ENCODE measurements at places on chromosomes 16 and 17.

- DNase-seq = no peak
Observed at GRCh38 chr16:87527055-87527724, 34.4 kb upstream of the ZCCHC14 start.

- peak; percentile 92 for DNase-seq
Observed at GRCh38 chr17:76370261-76370993, 14.0 kb upstream of the SPHK1 start.

GRCh38 chr17:59355030-59355701 lies 23.7 kb downstream of the YPEL2 start:
- no peak for DNase-seq

DNA sequence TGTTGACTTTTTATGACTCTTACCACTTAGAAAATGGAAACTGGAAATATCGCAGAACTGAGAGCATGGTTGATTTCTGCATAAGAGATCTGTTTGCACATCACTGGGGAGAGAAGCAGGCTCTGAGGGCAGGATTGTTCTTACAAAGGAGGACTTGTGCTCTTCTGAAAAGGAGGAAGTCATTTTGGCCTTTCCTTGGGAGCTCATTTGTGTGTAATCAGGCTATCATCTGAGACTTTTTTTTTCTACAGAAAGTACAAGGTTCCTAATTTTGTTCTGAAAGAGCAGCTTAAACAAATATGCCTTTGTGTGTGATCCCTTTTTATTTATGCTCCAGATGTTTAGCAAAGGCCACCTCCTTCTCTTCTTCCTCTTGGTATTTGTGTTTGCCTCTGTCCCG lies 145.7 kb upstream of the CACNG5 start:
- no peak for DNase-seq

DNA sequence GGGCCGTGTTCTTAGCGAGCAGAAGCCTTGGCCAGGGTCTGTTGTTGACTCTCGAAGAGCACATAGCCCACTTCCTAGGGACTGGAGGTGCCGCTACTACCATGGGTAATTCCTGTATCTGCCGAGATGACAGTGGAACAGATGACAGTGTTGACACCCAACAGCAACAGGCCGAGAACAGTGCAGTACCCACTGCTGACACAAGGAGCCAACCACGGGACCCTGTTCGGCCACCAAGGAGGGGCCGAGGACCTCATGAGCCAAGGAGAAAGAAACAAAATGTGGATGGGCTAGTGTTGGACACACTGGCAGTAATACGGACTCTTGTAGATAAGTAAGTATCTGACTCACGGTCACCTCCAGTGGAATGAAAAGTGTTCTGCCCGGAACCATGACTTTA lies 18.5 kb downstream of the RSPRY1 start:
- no peak for DNase-seq

DNA sequence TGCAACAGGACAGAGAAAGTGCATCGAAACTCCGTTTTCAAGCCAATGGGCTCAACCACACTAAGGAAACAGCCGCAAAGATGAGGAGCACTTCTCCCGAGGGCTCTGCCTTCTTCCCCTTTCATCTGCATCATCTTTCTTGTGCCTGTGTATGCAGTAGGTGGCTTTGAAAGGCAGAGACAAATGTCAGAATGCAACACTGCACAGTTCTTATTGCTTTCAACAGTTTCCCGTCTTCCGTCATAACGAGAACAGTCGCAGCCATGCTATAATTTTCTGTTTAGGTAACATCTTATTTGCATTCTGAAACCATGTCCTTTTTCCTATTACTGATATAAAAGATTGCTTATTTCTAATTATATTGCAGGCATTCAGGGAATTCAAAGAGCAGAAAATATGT lies 205.2 kb downstream of the SLC39A11 start:
- DNase-seq = no peak

DNA sequence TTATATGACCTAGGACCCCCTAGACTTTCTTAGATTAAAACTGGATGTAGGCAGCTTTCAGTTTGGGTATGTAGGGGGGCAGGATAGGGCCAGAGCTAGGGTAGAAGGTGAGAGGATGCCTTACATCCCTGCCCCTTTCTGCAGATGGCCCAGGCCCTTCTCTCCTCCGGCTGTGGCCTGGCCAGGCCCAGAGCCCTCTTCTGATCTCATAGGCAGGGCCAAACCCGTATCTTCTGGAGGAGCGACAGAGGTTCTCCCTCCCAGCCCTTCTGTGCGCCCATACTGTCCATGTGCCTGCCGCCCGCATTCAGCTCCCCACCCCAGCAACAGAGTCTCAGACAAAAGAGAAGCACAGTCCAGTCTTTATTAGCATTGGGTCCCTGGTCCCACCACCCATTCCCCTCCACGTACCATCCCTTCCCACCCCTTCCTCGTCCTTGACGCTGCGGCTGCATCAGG lies 2.0 kb upstream of the TSPOAP1 start:
- DNase-seq = no peak

GRCh38 chr17:19706791-19707727 lies 9.3 kb downstream of the SLC47A2 start:
- no peak for DNase-seq

GRCh38 chr17:55093353-55093752 lies 124.8 kb downstream of the STXBP4 start:
- DNase-seq = no peak

- no peak for DNase-seq
Observed at GRCh38 chr17:65226227-65226626, 89.1 kb downstream of the RGS9 start.

DNA sequence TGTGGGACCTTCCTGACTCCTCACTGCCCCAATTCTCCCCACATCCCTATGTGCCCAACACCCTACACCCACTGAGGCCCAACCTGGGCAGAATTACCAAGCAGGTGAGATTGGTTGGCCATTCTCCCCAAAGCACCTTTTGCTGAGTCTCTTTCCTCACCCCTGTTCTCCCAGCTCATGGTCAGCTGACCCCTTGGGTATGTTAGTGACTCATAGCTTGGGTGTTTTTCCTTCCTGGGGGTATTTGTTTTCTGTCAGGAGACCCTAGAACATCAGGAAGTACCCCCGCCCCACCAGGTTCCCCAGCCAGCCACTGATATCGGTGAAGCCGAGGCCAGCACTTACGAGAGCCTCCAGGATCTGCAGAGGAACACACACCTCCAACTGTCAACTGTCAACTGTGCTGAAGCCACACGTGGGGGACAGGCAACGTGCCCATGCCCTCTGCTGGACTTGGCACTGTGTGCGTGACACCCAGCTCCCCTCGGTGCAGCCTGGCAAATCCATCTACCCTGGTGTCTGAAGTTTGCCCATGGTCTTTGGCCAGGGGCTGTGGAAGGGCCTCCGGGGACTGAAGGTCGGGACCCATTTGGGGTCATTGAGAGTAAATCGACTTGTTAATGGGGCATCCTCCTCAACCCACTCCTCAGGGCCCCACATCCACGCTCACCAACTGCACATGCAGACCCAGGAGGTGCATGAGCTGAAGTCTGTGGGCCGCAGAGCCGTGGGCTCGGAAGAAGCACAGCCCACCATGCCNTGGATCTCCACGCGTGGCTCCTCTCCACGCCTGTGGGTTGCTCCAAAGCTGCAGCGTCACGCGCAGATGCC lies 53.1 kb downstream of the METRNL start:
- no peak for DNase-seq

- DNase-seq = no peak
Observed at GRCh38 chr17:3040882-3041281, 22.5 kb downstream of the OR1D5 start.

DNA sequence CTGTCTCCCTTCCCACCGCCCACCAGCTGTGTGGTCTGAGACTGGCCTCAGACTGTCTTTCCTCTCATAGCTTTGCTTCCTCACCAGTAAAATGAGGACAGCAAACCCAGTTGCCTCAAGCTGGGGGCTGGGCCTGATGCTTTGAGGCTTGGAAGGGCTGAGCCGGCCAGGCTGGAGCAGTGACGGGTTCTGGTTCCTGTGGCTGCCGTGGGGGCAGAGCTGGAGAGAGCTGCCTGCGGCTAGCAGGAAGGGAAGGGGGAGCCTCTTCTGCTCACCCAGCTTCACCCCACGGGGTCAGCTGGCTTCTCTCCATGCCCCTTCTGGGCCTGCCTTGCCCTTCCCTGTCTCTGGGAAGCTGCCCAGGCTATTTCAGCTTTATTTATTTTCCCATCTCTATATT lies 23.7 kb downstream of the LASP1 start:
- no peak for DNase-seq

- no peak for DNase-seq
Observed at GRCh38 chr17:73895157-73895556, 250.9 kb upstream of the SDK2 start.

DNA sequence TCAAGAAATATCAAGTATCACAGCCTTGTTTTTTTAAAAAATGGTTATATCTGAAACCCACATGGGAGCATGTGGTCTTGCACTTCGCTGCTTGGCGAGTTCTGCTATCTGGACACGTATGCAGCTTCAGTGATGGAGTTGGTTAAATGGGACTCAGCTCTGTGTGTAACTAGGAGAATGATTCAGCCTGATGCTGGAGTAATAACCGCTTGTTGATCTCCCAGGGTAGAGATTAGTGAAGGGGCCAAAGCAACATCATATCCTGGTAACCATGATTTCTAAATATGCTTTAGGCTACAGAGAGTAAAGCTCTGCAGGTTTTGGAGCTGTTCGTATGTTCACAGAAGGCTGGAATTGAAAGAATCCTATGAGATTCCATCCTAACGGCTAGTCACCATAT lies 63.2 kb downstream of the IQCK start:
- DNase-seq = no peak

DNA sequence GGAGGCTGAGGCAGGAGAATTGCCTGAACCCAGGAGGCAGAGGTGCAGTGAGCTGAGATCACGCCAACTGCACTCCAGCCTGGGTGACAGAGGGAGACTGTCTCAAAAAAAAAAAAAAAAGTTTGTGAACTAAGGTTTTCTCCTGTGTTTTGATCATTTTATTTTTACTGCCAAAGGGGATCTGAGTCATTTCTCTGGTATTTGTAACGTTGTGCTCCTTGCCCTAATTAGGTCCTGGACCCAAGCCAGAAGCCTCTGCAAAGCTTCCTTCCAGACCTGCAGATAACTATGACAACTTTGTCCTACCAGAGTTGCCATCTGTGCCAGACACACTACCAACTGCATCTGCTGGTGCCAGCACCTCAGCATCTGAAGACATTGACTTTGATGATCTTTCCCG lies 32.1 kb downstream of the IST1 start:
- DNase-seq = peak; percentile 76

Data from RWPE2 (cell line).